Suppressor macrophage treated with lipopolysaccharide for 4 hours (primary cell): ENCODE measurements at places on chromosomes 6 and 20.

DNA sequence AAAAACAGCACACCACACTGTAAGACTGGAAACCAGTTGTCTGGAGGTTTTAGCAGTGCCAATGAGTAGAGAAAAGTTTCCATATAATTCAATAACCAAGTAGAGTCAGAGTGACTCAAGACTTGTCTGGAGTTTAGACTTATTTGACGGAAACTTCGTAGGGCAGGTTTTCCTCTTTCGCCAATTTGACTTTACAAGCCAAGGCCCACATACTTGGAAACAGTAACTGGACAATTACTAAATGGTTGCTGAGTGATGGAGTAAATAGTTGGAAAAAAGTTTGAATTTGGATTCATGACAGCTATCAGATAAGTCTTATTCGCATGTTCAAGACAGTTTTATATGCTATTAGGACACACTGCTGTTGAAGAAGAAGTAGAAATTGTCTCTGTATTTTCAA is 48.1 kb upstream of the CTAGE9 start:
- DNase-seq, result no peak

DNA sequence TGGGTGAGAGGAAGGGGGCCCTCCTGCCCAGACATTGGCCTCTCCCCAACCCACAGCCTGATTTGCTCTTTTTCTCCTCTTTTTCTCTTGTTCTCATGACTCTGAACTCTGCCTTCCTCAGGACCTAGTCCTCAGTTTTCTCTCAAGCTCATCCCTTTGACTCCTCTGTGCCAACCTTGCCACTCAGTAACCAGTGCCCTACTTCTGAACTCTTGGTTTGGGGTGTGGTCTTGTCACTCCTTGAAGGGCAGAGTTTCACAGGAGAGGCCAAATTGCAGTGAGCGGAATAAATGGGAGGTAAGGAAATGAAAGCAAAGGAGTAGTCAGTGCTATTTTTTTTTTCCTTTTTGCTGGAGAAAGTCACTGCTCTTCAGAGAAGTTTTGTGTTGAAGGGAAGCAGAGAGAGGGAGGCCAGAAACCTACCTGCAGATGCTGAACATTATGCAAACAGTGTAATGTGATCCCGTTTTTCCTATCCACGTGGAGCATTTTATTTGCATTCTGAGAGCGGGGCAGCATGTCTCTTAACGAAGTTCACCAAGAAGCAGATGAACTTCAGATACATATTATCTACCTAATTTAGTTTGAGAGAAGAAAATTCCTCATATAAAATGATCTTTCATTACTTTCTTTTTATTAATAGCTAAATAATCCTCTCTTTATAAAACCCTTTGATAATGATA is 26.9 kb downstream of the CFAP61 start:
- no peak for DNase-seq

DNA sequence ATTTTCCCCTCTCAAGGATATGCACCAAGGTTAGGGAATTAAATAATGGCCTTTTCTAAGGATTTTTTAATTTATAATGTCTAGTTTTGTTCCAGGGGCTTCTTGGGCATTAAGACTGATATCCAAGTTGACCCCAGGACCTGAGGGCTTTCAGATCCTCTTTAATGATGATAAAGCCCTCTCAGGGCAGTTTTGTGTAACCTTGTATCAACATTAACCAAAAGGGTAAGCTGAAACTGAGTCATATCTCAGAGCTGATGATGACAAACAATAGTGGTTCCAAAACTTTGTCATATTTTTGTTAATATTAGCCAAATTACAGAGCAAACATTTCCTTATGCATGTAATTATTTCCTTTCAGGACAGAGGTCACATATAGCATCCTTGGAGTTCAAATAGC is 309.4 kb upstream of the MAN1A1 start:
- no peak for DNase-seq

DNA sequence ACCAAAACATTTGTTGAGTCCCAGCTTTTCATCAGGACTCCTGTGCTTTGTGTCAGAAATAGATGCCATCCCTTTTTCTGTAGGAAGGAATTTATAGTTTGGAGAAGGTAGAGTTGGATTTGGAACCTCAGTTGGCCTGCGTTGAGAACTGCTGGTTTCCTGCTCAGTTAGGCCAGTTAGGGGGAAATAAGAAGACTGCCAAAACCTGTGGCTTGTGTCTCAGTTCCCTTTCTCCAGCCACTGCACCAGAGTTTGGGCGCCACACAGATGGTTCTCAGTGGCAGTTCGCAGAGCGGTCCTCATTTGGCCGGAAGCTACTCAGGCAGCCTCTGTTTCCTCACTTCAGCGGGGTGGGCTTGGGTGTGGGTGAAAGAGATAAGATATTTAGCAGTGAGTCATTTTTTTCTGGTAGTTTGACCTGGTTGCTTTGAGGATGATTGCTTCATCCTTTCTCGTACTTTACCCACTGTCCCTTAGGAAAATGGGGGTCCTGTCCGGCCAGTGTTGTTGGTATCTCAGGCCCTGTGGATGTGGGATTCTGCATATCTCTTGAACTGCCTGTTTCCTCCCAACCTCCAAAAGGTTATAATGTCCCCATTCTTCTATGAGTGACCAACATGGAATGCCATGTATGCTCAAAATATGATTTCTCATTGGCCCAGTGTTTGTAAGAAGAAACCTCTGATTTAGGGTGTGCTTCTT is 53.7 kb downstream of the JARID2 start:
- DNase-seq, result peak; percentile 61
